ENCODE measurements at places on chromosomes 6 and 20. TPM values are rescaled to one million over a fixed set of nuclear protein-coding genes. Genes with fewer than 3 reads are reported as not detected.

PGM3 gene
- total RNA-seq: 12.6 TPM

SNX3 gene
- 112 TPM for total RNA-seq

MYLK2 gene
- total RNA-seq: 0.39 TPM

RBM12 gene
- 122 TPM for total RNA-seq

MAFB gene
- not detected for total RNA-seq

FAM83C gene
- not detected for total RNA-seq

CST2 gene
- not detected for total RNA-seq

MBOAT1 gene
- total RNA-seq: 16.1 TPM

EFCAB8 gene
- 0.40 TPM for total RNA-seq

QRSL1 gene
- 17.9 TPM for total RNA-seq

CDH4 gene
- total RNA-seq: not detected

MRPL2 gene
- total RNA-seq: 93.9 TPM

KIF6 gene
- total RNA-seq: 0.43 TPM

DNA sequence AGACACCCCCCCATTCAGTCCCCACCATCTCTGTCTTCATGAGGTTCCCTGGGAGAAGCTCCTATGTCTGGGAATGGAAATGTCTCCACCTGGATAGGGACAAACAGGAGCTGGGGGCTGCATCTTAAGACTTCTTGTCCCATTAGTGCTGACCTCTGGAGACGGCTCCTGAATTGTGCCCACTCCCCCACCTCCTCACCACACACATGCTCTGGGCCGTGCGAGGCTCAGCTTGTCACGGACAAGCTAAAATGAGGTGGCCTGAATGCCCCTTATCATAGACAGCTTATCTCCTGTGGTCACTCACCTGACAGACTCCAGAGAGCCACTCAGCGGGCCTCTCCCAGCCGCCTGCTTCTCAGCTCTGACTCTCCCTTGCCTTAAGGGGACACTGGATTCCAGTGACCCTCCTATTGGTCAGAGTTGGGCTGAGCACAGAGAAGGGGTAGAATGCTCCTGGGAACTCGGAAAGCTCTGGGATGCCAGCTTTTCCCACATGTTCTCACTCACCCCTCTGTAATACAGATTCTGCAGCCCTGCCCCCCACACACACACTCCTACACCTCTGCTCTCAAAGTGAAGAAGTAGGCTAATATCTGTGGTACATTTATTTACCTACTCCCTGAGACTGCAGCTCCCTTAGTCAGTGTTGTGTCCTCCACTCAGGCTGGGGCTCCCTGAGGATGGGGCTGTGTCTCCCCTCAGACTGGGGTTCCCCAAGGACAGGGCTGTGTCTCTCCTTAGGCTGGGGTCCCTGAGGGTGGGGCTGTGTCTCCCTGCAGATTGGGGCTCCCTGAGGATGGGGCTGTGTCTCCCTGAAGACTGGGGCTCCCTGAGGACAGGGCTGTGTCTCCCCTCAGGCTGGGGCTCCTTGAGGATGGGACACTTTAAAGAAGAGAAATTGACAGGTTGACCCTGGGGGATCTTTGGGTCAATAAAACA, 167.5 kb downstream of the VEGFA start:
- H3K4me1 ChIP-seq: no peaks in the 10 kb centered on the region
- H3K4me3 ChIP-seq: no peak overlapping the region
- no peak overlapping the region for H3K27ac ChIP-seq
- no peak for DNase-seq
- no peaks in the 10 kb centered on the region for H3K27me3 ChIP-seq

DNA sequence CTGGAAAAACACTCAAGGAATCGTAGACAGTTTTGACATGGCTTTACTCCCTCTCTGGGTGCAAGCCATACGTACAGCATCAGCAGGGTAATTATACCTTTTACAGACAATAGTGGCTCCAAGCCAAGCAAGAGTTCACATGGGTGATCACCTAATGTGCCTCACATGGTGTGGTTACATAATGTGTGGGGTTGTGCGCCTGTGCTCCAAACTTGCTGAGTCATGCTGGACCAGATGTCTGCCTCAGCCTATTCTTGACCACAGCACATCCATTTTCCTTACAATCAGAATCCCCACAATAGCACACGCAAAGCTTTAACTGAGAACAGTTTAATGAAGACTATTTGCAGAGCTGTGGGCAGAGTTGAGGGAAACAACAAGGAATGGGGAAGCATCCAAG, 74.5 kb downstream of the ALDH8A1 start:
- H3K4me1 ChIP-seq: peaks cover 18% of the 10 kb centered on the region
- no peak for DNase-seq
- no peak overlapping the region for H3K27ac ChIP-seq

DNA sequence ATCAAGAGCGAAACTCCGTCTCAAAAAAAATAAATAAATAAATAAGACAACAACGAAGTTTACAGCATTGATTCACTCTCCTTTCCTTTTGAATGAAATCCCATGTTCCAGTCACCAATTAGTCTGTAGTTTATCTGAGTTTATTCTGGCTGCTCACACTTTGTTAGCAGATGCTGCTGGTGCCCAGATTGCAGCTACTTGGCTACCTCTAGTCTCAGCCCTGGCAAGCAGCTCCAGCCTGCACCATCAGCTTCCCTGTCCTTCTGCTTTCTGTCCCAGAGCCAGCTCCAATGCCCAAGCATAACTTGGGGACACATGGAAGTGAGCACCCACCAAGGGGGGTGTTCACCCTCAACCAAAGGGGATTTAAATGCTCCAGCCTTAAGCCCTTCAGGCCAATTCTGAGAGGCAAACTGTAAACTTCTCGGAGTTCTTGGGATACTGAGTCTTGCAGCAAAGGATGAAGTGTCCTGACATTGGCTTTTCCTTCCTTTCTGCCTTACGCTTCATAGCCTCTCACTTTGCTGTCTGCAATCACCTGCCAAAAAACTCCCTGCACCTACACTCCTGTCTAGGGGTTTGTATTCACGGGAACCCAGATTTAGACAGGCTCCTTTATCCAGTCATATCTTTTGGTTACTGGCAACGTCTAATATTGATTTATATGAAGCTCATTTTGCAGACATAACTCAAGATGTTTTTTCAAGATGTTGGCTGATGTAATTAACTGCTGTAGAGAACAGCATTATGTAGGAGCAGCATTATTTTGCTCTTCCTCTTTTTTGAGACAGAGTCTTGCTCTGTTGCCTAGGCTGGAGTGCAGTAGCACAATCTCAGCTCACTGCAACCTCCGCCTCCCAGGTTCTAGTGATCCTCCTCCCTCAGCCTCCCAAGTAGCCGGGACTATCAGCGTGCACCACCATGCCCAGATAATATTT, 9.8 kb upstream of the TASP1 start:
- H3K4me1 ChIP-seq: no peaks in the 10 kb centered on the region
- H3K27me3 ChIP-seq: peaks cover 11% of the 10 kb centered on the region
- H3K4me3 ChIP-seq: no peak overlapping the region
- no peak for DNase-seq

- H3K27me3 ChIP-seq: no peaks in the 10 kb centered on the region
- peaks cover 71% of the 10 kb centered on the region for H3K4me1 ChIP-seq
- H3K27ac ChIP-seq: peak overlapping the region; percentile 80
- no peak for DNase-seq
- H3K4me3 ChIP-seq: peak overlapping the region; percentile 24
Measured at GRCh38 chr20:49272654-49273053, 5.2 kb downstream of the ZNFX1 start.

- H3K27ac ChIP-seq: peak overlapping the region; percentile 42
- no peak for DNase-seq
- no peaks in the 10 kb centered on the region for H3K27me3 ChIP-seq
- peaks cover 11% of the 10 kb centered on the region for H3K36me3 ChIP-seq
Measured at GRCh38 chr20:50153153-50153499, 397 bp downstream of the PEDS1 start.

DNA sequence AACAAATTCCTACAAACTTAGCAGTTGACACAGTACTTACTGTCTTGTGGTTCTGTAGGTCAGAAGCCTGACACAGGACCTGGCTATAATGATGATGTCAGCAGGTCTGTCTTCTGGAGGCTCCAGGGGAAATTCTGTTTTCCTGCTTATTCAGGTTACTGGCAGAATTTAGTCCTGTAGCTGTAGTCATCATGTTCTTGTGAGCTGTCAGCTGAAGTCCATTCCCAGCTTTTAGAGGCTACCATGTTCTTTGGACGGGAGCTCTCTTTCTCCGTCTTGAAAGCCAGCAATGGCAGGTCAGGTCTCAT, 99.2 kb downstream of the HIVEP1 start:
- no peak for DNase-seq
- H3K4me1 ChIP-seq: peaks cover 55% of the 10 kb centered on the region
- peaks cover 65% of the 10 kb centered on the region for H3K36me3 ChIP-seq
- H3K27me3 ChIP-seq: no peaks in the 10 kb centered on the region

DNA sequence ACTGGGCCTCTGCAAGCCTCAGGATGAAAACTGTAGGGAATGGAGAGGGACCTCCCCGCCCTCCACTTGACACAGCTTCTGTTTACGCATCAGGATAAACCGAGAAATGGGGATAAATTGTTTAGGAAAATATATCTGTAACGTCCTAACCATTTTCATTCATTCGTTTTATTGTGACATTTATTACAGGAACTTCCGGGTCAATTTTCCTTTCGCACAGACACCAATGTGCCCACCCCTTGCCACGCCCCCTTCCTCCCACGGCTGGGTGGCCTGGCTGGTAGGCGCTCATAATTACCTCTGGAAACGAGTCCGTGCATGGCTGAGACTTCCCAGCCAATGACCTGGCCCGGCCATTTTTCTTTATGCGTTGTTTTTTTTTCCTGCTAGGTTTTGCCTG, 96.1 kb downstream of the BMP7 start:
- H3K27ac ChIP-seq: no peak overlapping the region
- DNase-seq: no peak
- peaks cover 2% of the 10 kb centered on the region for H3K27me3 ChIP-seq
- peaks cover 3% of the 10 kb centered on the region for H3K4me1 ChIP-seq
- H3K36me3 ChIP-seq: no peaks in the 10 kb centered on the region
- H3K4me3 ChIP-seq: no peak overlapping the region

- peaks cover 6% of the 10 kb centered on the region for H3K4me1 ChIP-seq
- DNase-seq: no peak
- H3K27ac ChIP-seq: no peak overlapping the region
- H3K36me3 ChIP-seq: no peaks in the 10 kb centered on the region
- peaks cover 51% of the 10 kb centered on the region for H3K27me3 ChIP-seq
Measured at GRCh38 chr20:49483018-49483695, 689 bp upstream of the KCNB1 start.

- no peak overlapping the region for H3K4me3 ChIP-seq
- no peak for DNase-seq
- H3K36me3 ChIP-seq: no peaks in the 10 kb centered on the region
Measured at GRCh38 chr6:63305277-63305676, 14.5 kb downstream of the LGSN start.

GRCh38 chr6:139763468-139764210, 389.2 kb upstream of the CITED2 start:
- DNase-seq: no peak
- peaks cover 16% of the 10 kb centered on the region for H3K4me1 ChIP-seq
- peak overlapping the region; percentile 32 for H3K27ac ChIP-seq
- H3K27me3 ChIP-seq: no peaks in the 10 kb centered on the region
- no peaks in the 10 kb centered on the region for H3K36me3 ChIP-seq

DNA sequence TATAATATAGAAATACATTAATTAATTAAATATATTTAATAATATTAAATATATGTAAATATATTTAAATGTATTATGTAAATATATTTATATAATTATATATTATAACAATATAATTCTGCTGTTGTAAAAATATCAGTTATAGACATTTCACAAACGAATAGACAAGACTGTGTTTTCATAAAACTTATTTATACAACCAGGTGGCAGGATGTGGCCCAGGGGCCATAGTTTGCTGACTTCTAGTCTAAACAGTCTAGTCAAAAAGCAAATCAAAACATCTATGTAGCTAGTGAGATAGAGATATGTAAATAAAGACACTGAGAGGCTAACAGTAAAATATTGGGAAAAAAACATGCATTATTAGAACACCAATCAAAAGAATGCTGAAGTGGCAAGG, 136.4 kb downstream of the TBXT start:
- no peak overlapping the region for H3K27ac ChIP-seq
- no peaks in the 10 kb centered on the region for H3K36me3 ChIP-seq
- no peak overlapping the region for H3K4me3 ChIP-seq
- no peaks in the 10 kb centered on the region for H3K27me3 ChIP-seq
- no peaks in the 10 kb centered on the region for H3K4me1 ChIP-seq

DNA sequence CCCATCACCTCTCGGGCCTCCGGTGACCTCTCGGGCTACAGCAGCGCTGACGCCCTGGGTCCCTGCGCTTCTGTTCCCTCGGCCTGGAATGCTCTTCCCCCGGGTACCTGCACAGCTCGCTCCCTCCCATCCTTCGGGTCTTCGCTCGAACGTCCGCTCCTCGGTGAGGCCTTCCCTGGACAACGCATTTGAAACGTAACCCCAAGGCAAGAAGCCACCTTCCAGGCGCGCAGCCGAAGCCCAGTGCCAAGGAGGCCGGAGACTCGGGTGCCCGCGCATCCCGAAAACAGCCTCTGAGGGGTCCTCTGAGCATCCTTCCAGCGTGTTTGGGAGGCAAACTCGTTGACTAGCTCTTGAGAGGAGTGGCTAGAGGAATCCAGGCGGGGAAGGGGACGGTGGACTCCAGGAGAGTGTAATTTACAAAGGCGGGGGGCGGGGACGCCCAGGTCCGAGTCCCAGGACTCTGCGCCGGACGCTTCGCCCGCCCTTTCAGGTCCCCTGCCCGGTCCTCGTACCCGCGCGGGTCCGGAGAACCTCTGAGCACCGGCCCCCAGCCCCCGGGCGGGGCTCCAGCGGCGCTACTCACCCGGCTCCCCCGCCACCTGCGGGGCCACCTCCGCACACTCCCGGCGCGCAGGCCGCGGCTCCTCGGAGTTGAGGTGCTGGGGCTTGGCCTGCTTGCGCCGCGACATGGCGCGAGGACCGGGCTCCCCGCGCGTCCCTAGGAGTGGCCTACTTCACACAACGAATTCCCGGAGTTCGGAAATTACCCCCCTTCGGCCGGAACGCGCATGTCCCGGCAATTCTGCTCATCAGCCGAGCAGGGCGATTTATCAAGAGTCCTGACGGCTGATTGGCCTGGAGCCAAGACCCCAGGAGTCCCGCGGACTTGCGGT, 86.8 kb downstream of the ZFP64 start:
- DNase-seq: peak; percentile 17
- peak overlapping the region; percentile 57 for H3K4me3 ChIP-seq
- no peak overlapping the region for H3K27ac ChIP-seq
- peaks cover 18% of the 10 kb centered on the region for H3K4me1 ChIP-seq
- H3K27me3 ChIP-seq: peaks cover 37% of the 10 kb centered on the region
- H3K36me3 ChIP-seq: peaks cover 2% of the 10 kb centered on the region

DNA sequence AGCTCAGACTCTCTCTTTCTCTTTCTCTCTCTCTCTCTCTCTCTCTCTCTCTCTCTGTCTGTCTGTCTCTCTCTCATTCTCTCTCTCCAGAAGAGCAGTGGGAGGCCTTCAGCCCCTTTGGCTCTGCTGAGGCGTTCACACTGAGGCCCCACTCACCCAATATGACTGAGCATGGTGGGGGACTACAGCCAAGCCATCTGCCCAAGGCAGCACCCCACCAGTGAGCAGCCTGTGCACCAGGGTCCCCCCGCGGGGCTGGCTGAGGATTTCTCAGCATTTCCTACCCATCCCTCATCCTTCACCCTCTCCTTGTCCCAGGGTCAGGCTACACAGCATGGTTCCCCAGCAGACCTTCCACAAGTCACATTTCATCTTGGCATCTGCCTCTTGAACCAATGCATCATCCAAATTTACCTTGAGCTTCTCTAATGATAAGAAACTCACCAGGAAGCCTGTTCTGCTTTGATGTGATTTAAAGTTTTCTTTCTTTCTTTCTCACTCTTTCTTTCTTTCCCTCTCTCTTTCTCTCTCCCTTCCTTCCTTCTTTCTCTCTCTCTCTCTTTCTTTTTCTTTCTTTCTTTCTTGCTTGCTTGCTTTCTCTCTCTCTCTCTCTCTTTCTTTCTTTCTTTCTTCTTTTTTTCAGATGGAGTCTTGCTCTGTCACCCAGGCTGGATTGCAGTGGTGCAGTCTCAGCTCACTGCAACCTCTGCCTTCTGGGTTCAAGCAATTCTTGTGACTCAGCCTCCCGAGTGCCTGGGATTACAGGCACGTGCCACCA, 47.1 kb upstream of the NXT1 start:
- no peaks in the 10 kb centered on the region for H3K36me3 ChIP-seq
- H3K4me3 ChIP-seq: no peak overlapping the region
- H3K27ac ChIP-seq: no peak overlapping the region
- no peak for DNase-seq
